ENCODE measurements at places on chromosomes 12 and 14. TPM values are rescaled to one million over a fixed set of nuclear protein-coding genes. Genes with fewer than 3 reads are reported as not detected.

GALNT8 gene
- total RNA-seq: under 0.01 TPM

SMCO2 gene
- total RNA-seq: not detected

CISTR gene
- total RNA-seq: not detected

RNASE11 gene
- total RNA-seq: not detected

GOLGA5 gene
- total RNA-seq: 69.9 TPM

SPTB gene
- under 0.01 TPM for total RNA-seq

SIX1 gene
- total RNA-seq: 0.38 TPM

KLRD1 gene
- 0.28 TPM for total RNA-seq

CD163 gene
- under 0.01 TPM for total RNA-seq

PGF gene
- 17.8 TPM for total RNA-seq
